ENCODE measurements at places on chromosomes 1 and 21. TPM values are rescaled to one million over a fixed set of nuclear protein-coding genes. Genes with fewer than 3 reads are reported as not detected.

Gene UMODL1
- 0.57 TPM for total RNA-seq

Gene BNIPL
- 14.8 TPM for total RNA-seq

DNA sequence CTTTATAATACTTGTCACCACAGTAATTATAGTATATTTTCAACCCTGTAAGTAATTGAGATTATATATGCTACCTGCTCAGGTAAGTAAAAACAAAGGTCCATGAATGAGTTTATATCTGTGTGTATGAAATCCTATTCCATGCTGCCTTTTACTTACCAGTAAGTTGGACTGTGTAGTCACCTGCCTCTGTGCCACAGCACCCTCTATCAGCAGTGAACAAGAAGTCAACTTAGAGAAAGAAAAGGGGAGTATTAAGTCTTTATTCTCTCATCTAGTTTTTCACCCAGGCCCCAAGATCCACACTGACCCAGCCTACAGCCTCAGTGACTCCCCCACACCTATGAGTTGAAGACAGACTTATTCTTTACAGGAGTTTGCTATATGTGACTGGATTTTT is 36.9 kb upstream of the IFI16 start:
- no peak for DNase-seq

- DNase-seq: peak; percentile 51
Measured at GRCh38 chr1:67705735-67706453, 20.9 kb downstream of the GADD45A start.

- no peak for DNase-seq
Measured at GRCh38 chr1:65109487-65109886, 38.5 kb upstream of the AK4 start.

- DNase-seq: peak; percentile 67
Measured at GRCh38 chr1:39852214-39852791, 31.0 kb downstream of the TRIT1 start.

- no peak for DNase-seq
Measured at GRCh38 chr1:238474263-238474662, 583.5 kb upstream of the ZP4 start.

GRCh38 chr1:167648252-167648849 is 18.3 kb downstream of the RCSD1 start:
- no peak for DNase-seq

- no peak for DNase-seq
Measured at GRCh38 chr1:69513601-69514000, 54.1 kb upstream of the LRRC7 start.

- no peak for DNase-seq
Measured at GRCh38 chr1:234512451-234512861, 33.5 kb upstream of the TARBP1 start.

Gene CYYR1
- 13.3 TPM for total RNA-seq

Gene PDPN
- total RNA-seq: 19.5 TPM

- DNase-seq: no peak
Measured at GRCh38 chr1:91123773-91124172, 101.9 kb upstream of the ZNF644 start.

GRCh38 chr1:43995984-43996732 is 4.8 kb downstream of the CCDC24 start:
- DNase-seq: no peak

DNA sequence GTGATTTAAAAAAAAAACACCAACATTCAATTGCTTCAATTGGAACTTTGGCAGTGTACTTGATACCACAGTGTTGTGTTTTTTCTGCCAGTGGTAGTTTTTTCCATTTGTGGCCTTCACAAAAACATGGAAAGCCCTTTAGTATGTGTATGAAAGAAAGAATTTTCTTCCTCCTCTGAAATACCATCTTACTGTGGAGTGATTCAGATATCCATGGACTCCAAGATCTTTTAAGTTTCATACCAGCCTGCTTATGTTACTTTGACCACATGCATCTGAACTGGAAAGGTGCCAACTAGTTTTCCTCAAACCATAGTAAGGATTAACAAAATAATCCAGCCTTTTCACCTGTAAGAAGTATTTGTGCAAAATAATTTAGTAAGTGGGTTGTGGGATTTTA is 3.4 kb downstream of the PPP2R5A start:
- no peak for DNase-seq

DNA sequence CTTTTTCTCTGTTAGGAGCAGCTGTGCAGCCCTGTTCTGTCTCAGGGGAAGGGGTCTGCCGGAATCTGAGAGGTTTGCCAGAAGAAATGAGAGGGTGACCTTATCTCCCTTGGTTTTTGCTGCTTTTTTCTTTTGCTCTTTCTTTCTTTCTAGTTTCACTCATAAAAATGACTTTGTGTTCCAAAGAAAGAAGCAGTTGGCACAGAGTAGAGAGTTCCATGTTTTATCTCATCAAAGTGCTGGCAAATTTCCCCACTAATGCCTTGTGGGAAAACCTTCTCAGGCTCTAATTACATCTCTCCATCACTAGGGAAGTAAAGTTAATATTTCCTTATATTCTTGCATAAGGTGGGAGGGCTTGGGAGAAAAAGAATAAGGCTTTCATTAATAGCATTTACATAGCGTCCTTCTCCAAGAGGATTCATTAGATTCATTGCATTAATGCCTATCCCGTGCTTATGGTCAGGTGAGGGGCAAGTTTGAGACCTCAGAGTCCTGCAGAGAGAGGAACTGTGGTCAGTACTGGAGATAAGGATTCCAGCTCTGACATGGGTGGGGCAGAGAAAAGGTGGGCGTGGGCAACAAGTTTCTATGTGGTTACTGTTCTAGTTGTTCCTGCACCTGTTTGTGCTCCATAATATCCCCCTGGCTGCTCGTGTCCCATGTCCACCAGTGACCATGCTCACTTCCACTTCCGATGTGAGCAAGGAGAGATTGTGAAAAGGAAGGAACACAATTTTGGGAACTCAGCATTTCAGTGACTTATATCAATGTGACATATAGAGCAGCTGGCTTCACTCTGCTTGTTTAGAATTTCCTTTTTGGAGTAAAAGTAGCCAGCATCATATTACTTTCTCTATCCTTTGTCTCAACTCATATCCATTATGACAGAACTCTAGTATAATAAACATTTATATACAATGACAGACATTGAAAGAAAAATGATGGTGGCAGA is 79.5 kb downstream of the DISC1 start:
- DNase-seq: no peak

DNA sequence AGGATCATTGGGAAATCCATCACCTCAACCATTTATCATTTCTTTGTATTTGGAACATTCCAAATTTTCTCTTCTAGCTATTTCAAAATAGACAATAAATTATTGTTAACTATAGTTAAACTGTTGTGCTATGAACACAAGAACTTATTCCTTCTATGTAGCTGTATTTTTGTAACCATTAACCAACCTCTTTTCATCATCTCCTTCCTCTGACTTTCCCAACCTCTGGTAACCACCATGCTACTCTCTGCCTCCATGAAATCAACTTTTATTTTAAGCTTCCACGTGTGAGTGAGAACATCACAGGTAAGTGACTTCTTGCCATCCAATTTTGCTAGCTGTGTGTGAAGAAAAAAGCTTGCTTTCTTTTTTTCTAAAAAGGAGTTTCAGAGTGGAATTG is 418 bp downstream of the IFI44L start:
- DNase-seq: no peak

- no peak for DNase-seq
Measured at GRCh38 chr1:89287181-89288050, 14.8 kb upstream of the GBP5 start.

DNA sequence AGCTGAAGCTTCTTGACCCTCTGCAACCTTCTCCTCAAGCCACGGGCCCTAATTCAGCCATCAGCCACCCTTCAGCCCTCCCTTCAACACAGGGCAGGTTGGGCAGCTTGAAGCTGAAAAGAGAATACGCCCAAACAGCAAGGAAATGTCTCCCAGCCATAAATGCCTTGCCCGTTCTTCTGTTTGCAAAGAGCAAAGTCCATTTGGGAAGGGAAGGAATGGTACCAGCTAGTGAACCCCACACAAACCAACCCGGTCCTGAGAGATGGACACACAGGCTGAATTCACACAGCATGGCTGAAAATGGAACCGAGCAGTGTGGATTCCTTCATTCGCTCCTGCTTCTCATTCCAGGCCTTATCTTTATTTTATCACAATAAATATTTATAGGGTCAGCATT is 11.5 kb downstream of the PLEKHA6 start:
- no peak for DNase-seq

- DNase-seq: no peak
Measured at GRCh38 chr1:39666772-39667171, 5.1 kb downstream of the NT5C1A start.

DNA sequence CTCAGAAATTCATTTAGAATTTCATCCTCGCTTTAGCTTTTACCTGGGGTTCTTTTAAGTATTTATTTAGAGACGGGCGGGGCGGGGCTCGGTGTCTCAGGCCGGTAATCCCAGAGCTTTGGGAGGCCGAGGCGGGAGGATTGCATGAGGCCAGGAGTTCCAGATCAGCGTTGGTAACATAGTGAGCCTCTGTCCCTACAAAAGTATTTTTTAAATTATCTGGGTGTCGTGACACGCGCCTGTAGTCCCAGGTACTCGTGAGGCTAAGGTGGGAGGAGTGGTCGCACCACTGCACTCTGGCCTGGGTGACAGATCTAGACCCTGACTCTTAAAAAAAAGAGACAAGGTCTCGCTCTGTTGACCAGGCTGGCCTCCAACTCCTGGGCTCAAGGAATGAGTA is 942 bp upstream of the RSBN1 start:
- no peak for DNase-seq

GRCh38 chr1:41041614-41042270 is 20.2 kb upstream of the SLFNL1 start:
- no peak for DNase-seq

Gene EFCAB7
- total RNA-seq: 11.6 TPM

DNA sequence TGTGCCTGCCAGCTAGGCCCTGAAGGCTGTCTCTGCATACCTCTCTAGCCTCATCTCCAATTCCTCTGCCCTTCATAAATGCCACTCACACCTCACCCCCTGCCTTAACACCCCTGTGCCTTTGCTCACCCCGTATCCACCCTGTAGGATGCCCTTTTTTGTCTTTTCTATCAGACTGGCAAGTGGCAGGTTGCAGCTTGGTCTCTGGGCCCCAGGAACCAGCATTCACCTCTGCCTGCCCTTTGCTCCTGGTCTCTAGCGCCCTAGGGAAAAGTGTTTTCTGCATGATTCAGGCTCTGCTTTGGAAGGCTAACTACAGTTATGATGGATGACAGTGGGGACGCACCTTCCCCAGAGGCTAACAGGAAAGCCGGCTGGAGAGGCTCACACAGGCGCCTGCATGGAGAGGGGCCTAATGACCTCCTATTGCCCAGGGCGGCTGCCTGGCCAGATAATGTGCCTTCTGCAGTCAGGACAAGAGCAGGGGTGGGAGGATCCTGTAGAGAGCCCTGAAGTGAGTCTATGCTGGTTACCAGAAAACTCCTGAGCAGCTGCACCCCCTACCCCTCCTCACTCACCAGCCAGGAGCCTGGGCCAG is 11.2 kb downstream of the KANK4 start:
- no peak for DNase-seq

DNA sequence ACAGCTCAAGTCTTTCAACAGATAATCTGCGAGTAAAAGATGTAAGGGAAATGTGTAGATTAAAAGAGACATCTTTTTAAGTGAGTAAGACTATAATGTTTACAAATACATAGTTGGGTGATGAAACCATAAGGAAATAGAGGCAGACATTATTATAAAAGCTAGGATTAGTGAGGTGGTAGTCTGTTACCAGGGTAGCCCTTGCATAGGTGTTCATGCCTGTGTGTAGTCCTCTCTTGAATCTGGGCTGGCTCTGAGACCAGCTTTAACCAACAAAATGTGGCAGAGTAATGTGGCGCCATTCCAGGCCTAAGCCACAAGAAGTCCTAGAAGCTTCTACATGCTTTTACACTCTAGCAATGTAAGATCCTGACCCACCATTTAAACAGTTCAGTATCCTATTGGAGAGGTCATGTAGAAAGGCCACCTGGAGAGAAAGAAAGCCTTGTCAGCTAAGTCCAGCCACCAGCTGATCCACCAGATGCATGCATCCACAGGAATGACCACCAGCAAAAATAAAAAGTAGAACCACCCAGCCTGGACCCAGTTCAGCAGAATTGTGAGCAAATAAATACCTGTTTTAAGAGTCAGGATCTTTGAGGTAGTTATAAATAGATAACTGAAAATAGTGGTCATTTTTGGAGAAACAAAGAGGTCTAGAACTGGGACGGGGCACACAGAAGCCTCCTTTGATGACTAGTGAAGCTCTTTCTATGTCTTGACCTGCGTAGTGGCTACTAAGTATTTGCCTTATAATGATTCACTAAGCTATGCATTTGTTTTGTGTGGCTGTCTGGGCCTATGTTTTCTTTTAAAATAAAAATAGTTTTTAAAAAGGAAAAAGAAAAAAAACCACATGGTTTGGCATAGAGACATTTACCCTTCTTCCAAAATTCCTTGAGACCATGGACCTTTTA is 8.1 kb downstream of the NIBAN1 start:
- DNase-seq: no peak

GRCh38 chr1:16882986-16883385 is 12.8 kb upstream of the RNU1-2 start:
- no peak for DNase-seq

Gene VWA5B1
- total RNA-seq: not detected
